ENCODE measurements at places on chromosomes 11 and 22.
A peak's percentile ranks its signal among the peaks of the same experiment; 100 is the strongest.

GRCh38 chr11:95764267-95764898, 25.2 kb downstream of the FAM76B start:
- DNase-seq, result peak; percentile 73

DNA sequence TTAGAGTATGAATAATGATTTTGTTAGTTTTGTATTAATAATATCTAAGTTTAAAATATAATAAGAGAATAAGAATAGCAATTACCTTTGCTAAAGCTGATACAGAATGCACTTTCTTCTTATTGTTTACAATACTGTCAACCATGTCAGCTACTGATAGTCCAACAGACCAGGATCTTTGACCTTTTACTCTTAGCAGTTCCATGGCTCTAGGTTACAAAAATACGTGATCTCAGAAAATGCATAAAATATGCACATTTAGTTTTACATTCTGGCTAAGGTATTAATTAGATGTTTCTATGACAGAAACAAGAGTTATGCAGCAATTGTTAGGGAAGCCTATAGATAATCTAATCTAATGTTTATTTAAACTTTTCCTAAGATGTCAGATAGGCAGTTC, 7.5 kb upstream of the TSG101 start:
- DNase-seq, result no peak

DNA sequence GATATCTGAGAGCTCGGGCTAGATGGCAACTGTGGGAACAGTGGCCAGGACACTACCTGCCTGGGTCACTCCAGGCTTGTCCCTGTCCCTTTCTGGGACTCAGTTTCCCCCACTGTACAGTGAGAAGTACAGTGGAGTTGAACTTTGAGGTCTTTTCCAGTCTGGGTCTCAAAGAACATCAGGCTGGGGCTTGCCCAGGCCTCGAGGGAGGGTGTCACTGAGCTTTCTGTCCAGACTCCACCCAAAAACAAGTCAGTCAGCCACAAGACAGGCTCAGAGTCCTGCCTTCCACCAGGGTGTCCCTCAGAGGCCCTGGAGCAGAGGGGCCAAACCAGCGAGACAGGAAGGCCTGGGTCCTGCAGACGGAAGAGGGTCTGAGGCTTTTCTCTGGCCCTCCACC, 2.0 kb upstream of the PLA2G3 start:
- no peak for DNase-seq

GRCh38 chr22:46770726-46771125, 8.3 kb downstream of the TBC1D22A start:
- no peak for DNase-seq

DNA sequence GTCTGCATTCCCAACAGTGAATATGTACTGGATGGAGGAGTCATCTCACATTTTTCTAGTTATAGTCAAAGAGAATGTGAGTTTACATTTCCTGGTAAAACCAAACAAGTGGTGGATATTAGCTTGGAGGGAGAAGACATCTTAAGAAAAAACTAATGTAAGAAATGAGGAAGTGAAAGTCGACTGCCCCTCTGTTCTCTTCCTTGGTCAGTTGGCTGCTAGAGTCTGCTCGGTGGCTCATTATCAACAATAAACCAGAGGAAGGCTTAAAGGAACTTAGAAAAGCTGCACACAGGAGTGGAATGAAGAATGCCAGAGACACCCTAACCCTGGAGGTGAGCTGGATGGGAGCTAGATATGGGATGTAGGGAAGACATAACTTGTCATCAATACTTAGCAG, 5.8 kb downstream of the SLC22A9 start:
- no peak for DNase-seq

DNA sequence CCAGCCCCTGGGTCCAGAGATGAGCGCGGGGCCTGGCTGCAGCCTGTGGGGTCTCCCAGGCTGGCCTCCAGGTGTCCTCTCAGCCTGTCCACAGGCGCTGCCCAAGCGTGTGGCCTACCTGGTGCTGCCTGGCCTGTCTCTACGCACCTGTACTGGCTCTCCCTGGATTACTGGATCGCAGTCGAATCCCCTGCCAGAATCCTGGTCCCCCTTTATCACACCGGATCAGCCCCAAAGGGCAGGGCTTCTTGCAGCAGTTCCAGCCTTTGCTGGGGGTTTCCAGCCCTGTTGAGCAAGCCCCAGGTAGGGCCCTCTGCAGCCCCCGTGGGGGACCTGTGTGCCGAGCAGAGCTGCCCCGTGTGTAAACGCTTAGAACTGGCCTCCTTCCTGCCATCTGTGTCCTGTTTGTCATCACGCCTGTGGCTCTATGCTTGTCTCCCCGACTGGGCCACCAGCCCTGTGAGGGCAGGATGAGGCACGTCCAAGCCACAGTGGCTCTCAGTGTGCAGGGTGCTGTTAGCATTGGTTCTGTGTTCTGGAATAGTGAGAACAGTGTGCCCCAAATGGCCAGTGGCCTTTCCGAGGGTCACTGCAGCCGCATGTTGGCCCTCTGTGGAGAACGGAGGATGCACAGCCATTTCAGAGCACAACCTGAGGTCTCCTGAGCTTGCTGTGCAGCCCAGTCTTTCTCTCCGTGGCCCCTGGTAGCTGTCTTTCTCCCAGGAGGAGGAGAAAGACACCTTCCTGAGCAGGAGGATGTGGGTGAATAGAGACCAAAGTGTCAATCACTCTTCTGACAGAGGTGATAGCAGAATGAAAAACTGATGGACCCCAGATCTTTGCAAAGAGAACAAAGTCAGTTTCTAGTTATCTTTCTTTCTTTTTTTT, 13.9 kb upstream of the TXNRD2 start:
- peak; percentile 84 for DNase-seq

DNA sequence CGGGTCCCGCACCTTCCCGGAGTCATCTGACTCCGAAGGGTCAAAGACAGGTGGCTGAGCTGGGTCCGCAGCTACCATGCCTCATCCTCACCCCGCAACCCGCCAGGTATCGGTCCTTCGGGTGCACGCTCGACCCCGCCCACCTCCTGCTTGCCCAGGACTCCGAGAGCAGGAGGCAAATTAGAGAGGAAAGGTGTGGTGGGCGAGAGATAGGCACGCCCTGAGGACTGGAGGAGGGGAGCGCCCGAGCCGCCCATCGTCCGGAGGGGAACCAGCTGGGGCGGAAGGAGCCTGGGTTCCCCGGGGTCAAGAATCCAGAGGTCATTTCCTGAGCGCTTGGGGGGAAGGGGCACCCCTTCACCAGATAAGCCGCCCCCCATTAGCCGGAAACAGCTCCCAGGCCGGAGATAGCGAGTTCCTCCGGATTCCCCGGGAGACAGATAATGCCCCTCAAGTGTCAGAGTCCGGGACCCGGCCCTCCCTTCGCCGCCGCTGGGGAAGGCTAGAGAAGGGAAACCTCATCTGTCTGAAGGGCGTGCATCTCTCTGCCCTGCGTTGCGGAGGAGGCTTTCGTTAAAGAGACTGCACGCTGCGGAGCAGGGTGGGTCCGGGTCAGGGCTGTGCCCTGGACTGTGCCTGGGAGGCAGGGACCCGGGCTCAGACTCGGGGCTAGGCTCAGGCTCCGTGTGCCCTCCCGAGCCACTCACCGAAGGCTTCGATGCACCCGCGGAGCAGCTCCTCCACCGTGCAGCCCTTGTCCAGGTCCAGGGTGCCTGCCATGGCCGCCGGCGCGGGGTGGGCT, 1.7 kb downstream of the RASGRP2 start:
- no peak for DNase-seq

GRCh38 chr11:79367844-79368243, 73.0 kb downstream of the TENM4 start:
- no peak for DNase-seq

- no peak for DNase-seq
These were observed 14.0 kb upstream of the ARHGAP8 start for GRCh38 chr22:44738347-44738715.

GRCh38 chr11:72058416-72059034, 21.8 kb downstream of the NUMA1 start:
- DNase-seq, result no peak

DNA sequence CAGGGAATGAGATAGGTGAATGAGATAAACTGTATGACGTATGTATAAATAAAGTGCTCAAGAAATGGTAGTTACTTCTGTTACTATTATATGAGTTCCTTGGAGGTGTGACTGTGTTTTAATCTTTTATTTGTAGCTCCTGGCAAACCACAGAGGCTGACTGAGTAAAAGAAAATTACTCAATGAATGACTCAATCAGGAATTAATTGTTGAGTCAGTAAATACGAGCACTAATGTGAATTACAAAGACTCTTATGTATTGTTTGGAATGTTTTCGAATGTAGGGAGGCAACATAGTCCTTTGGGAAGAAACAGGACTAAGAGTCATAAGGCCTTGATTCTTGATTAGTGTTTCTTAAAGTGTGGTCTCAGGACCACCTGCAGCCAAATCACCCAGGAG, 51.1 kb upstream of the BLID start:
- no peak for DNase-seq

DNA sequence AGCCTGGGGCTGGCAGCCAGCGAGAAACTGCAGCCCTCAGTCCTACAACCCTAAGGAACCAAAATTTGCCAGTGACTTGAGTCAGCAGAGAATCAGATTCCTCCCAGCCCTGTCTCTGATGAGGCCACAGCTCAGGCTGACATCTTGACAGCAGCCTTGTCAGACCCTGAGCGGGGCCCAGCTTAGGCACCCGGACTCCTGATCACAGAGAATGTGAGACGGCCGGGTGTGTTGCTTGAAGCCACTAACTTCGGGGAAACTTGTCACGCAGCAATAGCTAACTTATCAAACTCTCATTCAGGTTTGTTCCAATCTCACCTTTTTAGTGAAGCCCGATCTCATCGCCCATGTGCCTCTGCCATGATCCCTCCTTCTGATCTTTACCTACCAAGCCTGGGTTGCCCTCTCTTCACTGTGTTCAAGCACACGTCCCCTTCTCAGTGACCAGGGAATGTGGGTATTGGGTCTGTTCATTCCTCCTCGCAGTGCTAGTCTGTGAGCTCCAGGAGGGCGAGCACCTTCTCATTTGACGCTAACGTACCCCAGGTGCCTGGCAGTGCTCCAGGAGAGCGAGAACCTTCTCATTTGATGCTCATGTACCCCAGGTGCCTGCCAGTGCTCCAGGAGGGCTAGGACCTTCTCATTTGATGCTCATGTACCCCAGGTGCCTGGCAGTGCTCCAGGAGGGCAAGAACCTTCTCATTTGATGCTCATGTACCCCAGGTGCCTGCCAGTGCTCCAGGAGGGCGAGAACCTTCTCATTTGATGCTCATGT, 280.7 kb downstream of the BRD1 start:
- no peak for DNase-seq

DNA sequence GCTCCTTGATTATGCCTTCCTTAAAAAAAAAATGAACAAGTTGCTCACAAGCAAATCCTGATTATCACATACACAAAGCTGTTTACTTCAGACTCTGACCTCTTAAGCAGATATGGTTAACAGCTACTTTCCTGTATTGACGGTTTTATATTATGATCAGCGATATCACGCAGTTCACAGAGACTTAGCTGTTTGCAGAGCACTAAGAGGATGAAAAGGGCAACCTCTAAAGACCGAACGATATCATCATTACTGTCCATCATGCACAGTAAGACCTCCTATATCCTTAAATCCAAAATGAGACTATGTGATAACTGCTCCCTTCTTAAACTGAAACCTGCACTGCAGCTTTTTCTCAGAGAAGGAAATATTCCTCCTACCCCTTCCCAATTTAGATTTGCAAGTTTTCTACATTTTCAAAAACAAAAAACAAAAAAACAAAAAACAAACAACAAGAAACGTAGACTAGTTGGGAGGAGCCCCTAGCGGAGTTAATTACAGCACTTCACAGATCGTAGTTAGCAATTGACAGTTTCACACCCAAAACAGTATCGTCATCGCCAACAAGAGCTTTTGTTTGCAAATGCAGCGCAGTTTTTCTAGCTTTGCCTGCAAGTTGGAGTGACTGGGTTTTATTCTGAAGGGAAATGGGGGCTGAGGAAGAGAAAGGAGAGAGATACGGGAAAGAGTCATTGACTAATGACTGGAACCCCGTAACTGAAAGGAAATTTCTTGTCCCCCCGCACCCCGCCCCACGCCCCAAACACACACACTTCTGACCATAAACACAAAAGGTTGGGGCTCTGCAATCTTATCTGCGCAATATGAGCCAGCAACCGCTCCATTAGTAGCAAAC, 1.2 kb downstream of the DDX6 start:
- peak; percentile 62 for DNase-seq

DNA sequence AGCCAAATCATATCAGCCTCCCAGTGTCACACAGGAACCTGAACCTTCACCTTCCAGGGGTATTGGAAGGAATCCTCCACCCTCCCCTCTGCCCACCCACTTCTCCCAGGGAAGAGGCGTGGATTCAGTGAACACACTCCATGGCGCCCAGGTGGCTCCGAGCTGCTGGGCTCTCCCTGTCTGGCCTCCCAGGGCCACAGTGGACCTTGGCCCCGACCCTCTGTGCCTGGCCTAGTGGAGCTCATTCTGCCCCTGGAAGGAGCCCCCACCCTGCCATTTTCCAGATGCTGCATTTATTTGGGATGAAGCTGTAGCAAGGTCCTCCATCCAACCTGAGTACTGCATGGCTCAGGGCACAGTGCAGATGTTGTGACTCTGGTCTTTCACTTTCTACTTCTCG, 1340.1 kb downstream of the TBC1D22A start:
- no peak for DNase-seq

GRCh38 chr22:50705219-50705691, 32.6 kb downstream of the SHANK3 start:
- peak; percentile 75 for DNase-seq

- peak; percentile 18 for DNase-seq
These were observed 152.0 kb upstream of the SYN3 start for GRCh38 chr22:33209930-33210784.

- no peak for DNase-seq
These were observed 55.0 kb upstream of the ARHGAP32 start for GRCh38 chr11:129247135-129247534.

- no peak for DNase-seq
These were observed 266.1 kb upstream of the PITPNB start for GRCh38 chr22:28185130-28185529.

- DNase-seq, result no peak
These were observed 200.2 kb upstream of the SORL1-AS1 start for GRCh38 chr11:121652971-121653370.

DNA sequence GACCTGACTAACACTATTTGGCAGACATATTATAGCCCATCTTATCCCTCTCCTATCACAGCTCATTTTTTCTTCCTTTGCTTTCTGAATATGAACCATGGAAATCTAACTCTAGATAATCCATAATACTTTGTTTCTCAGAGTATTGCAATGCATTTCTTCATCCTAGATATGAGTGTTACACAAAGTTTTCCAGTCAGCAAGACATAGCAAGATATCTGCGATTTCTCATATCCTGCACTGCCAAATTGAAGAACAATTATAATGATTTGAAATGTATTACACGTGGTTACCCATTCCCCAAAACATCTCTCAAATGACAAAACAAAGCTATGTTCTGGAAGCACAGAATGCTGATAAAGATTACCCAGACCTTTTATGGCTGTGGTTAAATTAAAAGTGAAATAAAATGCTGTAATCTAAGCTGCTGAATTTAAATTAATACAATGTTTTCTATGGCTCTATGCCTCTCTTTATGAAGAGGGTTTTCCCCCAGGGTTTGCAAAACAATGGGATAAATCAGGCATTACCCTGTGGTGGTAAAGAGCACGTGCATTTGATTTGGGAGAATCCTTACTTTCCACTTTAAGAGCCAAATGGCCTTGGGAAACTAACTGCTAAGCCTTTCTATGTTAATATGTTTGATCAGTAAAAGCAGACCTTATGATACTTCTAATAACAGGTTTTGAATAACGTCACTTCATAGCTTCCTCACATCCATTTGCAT, 1291.0 kb upstream of the CNTN5 start:
- DNase-seq, result no peak

- no peak for DNase-seq
These were observed 86.7 kb downstream of the ARHGAP8 start for GRCh38 chr22:44839061-44839460.

Data from cerebellar cortex (tissue), 1 donor.